Activated CD4-positive, alpha-beta T cell treated with anti-CD3 and anti-CD28 coated beads, Interleukin-2, amount 10 ng/mL, durations not matched to agents 7 days and 5 days (primary cell): ENCODE measurements at places on chromosomes 13 and 19.

GRCh38 chr19:309206-309565, 18.0 kb upstream of the PLPP2 start:
- DNase-seq, result no peak

GRCh38 chr13:23777575-23777870, 111.7 kb downstream of the MIPEP start:
- no peak for DNase-seq

DNA sequence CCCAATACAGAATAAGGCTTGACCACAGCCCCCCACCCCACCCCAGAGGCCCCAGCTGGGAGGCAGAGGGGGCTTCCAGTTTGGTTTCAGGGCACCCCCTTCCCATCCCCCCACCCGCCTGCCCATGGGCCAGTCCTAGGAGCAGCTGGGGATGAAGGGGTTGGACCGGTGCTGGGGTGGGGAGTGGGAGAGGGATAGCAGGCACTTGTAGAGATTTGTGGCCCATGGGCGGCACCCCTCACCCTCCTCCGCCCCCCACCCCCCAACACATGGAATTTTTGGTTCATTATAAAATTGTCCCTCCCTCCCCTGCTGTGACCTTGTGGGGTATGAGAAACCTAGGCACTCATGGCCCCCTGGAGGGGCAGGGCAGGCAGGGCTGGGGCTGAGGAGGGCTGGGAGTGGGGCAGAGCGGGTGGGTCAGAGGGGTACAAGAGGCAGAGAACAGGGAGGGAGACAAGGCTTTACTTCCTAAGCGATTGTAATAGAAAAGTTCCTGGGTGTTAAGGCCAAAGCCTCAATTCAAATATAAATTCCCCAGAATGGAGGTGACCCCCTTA, 5.3 kb upstream of the GSK3A start:
- no peak for DNase-seq

DNA sequence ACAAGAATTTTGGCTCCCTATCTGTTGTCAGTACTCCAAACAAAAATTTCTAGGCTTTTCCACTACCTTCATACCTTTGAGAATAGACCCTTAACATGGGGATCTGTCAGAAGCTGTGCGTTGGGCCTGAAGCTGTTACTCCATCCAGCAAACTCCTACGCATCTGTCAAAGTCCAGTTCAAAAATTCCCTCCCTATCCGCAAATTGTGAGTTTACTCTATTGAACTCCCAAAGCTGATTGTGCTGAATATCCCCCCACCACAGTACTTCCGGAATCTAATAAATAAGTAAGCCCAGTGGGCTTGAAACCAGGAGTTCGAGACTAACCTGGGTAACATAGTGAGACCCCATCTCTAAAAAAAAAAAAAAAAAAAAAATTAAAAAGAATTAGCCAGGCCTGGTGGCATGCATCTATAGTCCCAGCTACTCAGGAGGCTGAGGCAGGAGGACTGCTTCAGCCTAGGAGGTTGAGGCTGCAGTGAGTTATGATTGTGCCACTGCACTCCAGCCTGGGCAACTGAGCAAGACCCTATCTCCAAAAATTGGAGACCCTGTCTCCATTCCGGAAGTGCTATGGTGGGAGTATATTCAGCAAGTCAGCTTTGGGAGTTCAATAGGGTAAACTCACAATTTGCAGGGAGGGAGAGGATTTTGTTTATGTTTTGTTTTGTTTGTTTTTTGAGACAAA, 930 bp upstream of the FBN3 start:
- DNase-seq, result no peak

- no peak for DNase-seq
Observed at GRCh38 chr19:3855320-3855719, 13.5 kb downstream of the ZFR2 start.

DNA sequence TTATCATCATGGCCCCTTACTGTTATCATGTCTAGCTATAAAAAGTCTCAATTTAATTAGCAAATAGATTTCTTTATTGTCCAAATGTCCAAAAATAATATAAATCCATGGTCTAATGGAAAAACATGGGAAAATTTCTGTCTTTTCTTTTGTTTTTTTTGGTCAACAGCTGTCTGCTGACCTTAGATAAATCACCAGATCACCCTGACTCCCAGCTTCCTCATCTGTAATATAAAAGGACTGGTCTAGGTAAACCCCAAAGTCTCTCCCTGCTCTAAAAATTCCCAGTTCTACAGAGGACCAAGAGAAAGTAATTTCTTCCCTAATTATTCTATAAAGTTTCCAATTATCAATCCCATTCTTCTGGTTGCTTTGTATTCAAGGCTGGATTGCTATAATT, 30.7 kb upstream of the RCBTB2 start:
- no peak for DNase-seq

GRCh38 chr13:37385956-37386670, 212.5 kb downstream of the POSTN start:
- no peak for DNase-seq

DNA sequence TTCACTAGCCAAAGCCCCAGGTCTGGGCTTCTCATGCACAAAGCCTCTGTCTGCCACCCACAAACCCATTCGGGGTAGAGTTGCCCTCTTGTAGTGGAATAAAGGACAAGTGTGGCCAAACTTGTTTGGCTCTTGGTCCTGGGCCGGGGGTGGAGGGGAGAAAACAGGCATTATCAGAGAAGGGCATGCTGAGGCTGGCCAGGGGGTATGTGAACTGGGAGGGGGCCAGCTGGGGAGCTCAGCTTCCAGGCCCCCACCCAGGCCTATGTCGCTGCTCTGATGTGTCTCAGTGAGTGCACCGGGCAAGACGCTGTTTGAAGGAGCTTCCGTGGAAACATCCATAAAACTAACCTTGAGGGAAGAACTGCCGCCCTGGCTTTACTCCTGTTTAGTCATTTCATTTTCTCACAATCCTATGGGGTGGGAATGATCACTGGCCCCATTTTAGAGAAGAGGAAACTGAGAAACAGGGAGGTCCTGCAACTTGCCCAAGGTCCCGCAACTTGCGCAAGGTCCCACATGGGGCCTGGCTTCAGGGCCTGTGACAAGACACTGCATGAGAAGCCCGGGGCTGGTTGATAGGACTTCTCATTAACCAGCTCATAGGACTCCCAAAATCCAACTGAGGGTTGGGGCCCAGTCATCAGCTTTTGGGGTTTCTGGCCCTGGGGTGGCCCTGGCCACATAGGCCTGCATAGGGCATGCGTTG, 30.8 kb downstream of the CCNE1 start:
- DNase-seq, result no peak

- DNase-seq, result peak; percentile 15
Observed at GRCh38 chr13:46124531-46124966, 19.7 kb upstream of the CPB2 start.

DNA sequence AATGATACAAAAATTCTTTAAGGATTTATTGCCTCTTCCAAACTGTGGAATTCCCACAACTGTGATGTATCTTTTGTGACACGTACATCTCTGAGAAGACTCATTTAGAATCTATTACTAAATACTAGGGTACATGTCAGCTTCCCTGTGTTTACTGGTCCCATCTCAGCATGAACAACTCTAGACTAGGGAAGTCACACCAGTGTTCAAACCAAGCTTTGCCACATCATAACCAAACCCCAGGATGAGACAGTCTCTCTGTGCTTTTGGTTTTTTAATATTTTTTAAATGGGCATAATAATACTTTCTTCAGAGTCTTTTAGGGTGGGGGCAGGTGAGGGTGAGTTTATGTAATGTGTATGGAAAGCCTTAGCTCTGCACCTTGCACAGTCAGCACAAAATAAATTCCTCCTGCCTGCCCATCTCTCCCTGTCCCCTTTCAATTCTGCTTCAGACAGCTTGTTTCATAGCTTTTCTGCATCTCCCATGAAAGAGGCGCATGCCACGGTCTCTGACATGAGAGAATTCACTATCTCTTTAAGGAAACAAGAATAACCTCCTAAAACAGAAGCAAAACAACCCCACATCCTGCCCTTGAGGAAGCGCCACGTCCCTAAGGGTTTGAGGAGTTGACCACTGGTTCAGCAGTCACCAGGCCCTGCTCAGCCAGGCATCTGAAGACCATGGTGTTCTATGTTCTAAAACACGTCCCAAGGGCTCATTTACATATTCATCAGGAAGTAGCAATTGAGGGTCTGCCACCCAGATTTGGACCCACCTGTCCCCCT, 174.5 kb downstream of the USP12 start:
- no peak for DNase-seq

GRCh38 chr13:44234566-44234965, 139.1 kb upstream of the SERP2 start:
- DNase-seq, result no peak

DNA sequence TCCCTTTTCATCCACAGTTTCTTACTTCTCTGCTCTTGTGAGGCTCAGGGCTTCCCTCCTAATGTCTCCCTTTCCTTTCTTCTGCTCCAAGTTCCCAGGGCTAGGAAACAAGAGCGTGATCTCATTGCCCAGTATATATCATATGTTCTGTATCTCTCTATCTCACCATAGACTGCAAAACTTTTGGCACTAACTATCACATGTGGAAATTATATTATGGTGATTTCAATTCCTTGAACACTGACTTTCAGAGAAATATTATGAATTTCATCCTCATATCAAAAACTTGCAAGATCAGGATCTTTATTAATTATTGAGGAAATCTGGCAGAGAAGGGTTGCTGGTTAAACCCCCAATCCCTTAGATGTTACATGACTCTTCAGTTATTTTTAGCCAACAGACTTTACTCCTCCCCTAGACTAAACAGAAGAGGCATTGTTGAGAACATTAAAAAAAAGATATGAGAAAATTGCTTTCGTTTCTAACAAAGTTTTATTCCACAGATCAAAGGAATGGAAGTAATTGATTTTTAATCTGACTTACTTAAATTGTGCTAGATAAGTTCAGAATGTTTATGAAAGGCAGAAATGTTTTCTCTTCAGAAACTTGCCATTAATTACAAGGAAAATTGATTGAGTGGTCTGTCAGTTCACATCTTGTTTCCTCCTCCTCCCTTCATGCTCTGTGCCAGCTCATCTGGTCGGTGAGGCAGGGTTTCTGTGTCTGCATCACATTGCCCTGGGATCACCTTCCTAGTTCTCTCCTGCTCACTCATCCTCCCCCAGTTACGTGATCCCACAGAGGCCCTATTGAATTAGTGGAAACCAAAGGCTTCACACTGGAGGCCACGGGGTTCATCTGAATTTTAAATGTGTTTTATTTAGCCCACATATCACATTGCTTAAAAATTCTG, 378.5 kb downstream of the LMO7 start:
- DNase-seq, result no peak

DNA sequence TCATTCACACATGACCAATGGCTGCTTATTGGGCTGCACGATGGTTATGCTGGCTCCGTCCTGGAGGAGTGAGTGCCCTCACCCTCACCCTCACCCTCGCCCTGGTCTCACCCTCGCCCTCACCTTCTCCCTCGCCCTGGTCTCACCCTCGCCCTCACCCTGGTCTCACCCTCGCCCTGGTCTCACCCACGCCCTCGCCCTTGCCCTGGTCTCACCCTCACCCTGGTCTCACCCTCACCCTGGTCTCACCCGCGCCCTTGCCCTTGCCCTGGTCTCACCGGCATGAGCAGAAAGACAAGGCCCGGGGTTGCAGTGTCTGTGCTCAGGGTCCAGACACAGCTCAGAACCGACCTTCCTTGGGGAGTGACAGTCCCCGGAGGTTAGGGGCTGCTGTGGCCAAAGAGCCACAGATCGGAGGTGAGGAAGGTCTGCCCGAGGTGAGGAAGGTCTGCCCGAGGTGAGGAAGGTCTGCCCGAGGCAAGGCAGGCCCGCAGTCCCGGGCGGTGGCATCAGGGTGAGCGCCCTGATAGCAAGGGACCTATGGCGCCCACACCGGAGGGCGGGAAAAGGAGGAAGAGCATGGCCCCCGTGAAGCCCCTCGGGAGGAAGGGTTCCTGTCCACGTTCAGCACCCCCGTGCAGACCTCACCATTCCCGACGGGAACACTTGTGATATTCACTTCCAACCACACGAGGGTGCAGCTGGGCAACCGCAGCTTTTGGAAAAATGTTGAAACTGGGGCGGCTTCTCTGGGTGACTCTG, 65.6 kb downstream of the MCF2L start:
- no peak for DNase-seq

GRCh38 chr13:114062754-114063153, 69.7 kb downstream of the RASA3 start:
- DNase-seq, result no peak

DNA sequence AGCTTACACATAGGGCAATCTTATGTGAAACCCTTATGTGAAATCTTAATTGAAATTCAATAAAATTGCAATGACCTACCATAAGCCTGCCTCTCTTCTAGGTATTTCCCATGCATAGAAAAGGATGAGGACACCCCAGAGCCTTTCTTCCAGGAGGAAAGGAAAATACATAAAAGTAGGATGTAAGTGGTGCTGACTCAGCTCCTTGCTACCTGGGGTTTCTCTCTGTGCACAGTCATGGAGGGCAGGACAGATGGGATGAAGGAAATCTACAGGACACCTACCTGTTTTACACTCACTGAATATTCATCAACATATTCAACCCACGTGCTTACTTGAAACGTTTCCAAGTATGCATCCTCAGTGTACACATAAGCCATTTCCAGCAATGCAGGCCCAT, 1299.2 kb upstream of the SLC10A2 start:
- no peak for DNase-seq

DNA sequence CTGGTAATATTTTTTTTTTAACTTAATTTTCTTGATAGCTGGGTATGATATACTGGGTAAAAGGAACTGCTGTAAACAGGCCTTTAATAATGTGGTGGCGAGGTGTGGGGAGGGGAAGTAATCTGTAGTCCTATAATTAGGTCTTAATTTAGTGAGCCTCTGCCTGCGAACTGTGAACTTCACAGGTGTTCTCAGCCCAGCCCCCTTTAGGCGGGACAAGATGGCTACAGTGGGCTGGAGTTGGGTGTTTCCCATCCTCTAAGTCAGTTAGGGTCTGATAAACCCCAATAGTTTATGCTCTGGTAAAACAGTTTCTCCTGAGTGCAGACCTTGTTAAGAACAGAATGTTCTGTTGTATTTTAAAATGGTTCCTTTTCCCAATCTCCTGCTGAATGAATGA, 97.6 kb upstream of the SERP2 start:
- DNase-seq, result no peak

- peak; percentile 15 for DNase-seq
Observed at GRCh38 chr19:14686411-14686810, 3.4 kb upstream of the ZNF333 start.

- no peak for DNase-seq
Observed at GRCh38 chr19:47716270-47716937, 3.2 kb downstream of the EHD2 start.

- no peak for DNase-seq
Observed at GRCh38 chr19:21117041-21117907, 24.6 kb upstream of the ZNF431 start.

- no peak for DNase-seq
Observed at GRCh38 chr13:27194895-27195764, 23.5 kb upstream of the USP12 start.

- no peak for DNase-seq
Observed at GRCh38 chr13:95023405-95023804, 277.8 kb downstream of the ABCC4 start.

- no peak for DNase-seq
Observed at GRCh38 chr19:41321600-41322270, 11.8 kb downstream of the CCDC97 start.

- DNase-seq, result no peak
Observed at GRCh38 chr13:87259479-87260083, 411.6 kb upstream of the SLITRK5 start.
